ENCODE measurements at places on chromosomes 5 and 9.

DNA sequence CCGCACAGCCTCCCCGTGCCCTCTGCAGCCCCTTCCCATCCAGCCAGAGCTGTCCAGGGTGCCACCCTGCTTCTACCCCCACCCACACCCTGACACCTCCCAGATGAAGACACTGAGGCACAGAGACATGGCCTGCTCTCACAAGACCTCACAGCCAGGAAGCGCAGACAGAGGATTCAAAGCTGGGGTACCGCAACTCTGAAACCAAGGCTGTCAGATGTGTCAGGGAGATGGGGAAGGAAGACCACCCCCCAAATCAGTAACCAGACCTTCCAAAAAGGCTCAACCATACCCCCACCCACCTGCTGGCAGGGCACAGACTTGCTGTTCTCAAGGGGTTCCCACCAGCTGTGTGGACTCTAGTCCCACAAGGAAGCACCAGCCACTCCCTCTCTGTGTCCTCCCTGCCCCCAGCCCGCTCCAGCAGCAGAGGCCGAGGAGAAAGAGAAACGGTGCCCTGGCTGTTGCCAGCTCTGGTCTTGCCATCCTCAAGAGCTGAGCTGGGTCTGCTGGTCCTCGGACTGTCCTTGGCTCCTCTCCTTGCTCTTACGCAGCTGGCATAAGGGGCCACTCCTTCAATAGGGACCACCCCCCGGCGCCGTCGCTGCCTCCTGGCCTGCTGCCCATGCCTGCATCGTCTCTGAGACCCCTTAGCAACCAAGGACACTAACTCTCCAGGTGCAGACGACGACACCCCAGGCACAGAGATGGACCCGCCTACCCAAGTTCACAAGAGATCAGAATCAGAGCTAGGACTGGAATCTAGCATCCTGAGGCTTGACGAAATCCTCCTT lies 699 bp downstream of the AKNA start:
- no peak for DNase-seq

DNA sequence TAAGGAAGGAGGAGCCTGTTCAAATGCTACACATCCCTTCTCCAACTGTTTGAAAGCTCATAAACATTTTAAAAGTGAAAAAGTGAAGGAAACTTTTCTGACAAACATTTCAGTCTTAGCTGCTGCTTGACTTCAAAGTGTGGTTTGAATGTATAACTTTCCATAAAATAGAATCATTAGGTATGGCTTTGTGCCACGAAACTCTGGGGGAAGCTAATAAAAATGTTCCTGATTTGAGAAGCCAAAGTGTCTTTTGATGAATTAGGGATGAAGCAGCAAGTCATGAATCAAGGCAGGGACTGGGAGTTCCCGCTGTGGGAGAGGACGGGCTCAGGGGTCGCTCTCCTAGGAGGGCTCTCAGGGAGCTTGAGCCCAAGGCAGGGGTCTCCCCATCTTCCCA lies 15.3 kb downstream of the MVB12B start:
- peak; percentile 22 for DNase-seq

GRCh38 chr5:170334626-170335025 lies 37.0 kb upstream of the LCP2 start:
- DNase-seq = no peak

DNA sequence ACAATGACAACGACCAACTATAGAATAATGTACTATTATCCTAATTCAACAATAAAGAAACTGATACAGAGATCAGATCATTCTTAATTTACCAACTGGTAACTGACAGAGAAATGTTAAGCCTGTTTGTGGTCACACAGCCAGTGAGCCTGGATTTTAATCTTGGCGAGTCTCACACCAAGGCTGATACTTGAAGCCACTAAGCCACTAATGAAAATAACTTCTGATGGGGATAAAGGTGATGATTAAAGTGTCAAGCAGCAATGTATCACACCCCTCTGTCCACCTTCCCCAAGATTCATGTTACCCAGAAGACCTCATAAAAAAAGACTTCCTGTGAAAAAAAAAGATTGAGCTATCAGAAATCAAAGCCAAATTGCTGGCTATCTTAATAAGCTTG lies 350.5 kb downstream of the SPOCK1 start:
- no peak for DNase-seq

DNA sequence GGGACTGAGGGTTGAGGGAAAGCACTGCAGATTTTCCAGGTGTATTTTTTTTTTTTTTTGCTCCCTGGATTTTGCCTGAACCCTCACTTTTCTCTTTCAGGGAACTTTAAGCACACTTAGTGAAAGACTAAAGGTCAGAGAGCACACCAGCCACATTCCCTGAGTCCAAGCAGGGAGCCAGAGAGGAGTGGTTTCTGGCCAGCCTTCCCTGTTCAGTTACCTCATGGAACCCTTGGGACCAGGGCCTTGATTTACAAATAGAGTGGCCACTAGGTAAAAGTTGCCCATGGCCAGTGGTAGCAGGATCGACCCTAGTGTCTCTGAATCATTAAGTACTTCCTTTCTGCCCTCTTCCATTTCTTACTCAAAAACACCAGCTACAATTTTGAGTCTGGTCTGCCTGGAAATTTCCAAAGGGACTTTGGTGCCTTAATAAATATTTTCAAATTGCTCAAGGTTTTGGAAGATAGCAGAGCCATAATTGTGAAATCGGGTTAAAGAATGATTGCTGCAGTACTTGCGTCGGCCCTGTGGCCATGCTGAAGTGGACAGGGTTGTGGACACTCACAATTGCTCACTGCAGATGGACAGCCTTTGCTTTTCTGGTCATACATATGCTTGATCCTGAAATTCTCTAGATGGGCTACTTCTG lies 14.5 kb downstream of the PALM2AKAP2 start:
- no peak for DNase-seq

DNA sequence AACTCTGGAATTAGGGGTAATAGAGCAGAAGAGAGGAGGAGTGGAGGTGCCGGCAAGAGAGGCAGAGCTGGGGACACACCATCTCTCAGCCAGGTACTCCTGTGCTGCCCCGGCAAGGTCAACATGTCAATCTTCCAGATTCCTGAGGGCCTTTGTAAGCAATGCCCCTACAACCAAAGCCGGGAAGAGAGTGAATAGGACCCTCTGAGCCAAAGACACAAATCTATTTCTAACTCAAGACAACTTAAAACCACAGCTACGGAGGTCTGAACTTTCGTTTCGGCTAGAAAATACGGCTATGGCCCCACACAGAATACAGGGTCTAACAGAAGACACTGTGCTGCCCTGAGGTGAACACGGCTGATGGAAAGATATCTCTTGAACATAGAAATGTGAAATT lies 66.6 kb downstream of the SERINC5 start:
- no peak for DNase-seq

DNA sequence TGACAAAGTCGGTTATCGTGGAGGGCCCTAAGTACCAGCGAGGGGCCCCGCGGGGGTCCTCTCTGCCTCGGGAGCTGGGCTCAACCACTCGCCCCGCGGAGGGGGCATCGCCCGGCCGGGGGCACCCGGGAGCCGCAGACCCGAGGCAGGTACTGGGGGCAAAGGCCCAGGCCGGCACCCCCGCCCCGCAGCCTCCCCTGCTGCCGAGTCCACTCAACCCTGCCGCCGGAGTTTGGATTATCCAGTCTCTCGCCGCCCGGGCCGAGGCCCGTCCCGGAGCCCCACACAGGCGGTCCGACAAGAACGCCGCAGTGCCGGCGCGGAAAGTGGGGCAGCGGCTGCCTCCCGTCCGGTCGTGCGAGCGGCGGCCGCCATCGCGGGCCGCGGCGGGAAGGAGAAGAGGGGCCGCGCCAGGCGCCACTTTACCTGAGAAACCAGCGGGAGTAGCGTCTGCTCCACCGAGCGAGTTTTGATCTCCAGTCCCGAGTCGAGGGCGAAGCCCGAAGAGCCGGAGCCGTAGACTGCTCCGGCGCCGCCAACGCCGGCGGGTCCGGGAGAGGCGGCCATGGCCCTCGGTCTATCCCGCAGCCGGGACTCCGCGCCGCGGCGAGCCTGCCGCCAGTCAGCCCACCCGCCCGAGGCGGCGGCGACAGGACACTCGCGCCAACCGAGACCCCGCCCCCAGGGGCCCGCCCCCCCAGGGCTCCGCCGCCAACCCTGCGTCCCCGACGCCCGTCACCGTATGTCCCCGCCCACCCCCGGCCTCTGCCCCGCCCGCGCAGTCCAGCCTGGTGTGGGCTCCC lies at the start of gene CTNNAL1:
Gene CTNNAL1 (minus strand): TSS at position 624 of the 803 bp plus-strand sequence. CDS start 57 bp downstream, at position 567.
- DNase-seq = peak; percentile 98

GRCh38 chr5:171080186-171080938 lies 218.5 kb downstream of the RANBP17 start:
- DNase-seq = no peak

GRCh38 chr9:81787747-81788632 lies 98.6 kb upstream of the TLE1 start:
- DNase-seq = no peak

GRCh38 chr5:1868886-1869475 lies 13.7 kb downstream of the IRX4 start:
- no peak for DNase-seq

DNA sequence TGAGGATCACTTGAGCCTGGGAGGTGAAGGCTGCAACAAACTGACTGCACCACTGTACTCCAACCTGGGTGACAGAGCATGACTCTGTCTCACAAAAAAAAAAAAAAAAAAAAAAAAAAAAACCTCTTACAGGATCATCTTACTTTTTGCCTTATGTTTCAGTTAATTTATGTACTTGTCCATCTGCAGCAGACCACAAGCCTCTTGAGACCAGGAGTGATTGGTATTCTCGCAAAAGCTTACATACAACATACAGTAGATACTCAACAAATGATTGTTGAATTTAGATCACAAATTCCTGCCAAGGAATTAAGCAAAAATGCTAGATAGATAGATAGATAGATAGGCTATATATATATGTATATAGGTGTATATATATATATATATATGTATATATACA lies 12.4 kb downstream of the CEMIP2 start:
- no peak for DNase-seq

DNA sequence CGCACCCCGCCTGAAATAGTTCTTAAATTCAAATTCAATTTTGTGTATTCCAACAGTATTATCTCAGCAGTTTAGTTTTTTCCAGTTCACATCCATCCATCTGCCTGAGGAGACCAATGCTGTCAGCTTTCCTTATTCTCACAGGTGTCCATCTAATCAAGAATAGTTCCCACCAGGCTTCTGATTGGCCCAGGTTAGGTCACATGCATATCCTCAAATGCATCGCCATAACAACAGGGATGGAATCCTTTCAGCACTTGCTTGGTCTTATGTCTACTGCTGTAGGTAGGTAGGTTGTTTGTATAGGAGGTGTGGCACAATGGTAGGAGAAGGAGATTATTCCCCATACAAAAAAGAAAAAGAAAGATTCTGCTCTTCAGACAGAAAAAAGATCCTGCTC lies 91.2 kb downstream of the UBE2R2 start:
- no peak for DNase-seq

DNA sequence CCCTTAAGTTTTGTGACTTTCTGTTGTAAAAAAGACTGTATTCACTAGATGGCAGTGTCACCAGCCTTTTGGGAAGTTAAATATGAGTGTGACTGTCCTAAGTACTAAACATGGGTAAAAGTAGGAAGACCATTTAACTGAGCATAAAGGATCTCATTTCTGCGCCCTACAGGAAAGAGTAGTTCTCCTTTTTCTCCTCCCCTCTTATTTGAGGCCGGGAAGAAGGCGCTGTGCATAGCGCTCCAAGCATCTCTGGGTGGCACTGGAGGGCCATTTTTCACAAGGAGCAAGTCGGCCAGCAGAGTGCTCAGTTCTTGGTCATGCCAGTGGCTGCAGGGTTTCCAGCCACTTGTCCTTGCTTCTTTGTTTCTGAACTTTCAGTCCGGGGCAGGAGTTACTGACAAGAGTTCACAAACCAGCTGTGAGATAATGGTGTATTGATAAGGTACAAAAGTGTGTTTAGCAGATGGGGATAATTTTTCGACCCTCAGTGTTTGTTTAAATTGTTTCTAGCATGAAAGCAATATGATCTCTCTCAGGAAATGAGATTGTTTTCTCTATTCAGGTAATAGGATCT lies 227.6 kb upstream of the DMRT1 start:
- DNase-seq = peak; percentile 71

DNA sequence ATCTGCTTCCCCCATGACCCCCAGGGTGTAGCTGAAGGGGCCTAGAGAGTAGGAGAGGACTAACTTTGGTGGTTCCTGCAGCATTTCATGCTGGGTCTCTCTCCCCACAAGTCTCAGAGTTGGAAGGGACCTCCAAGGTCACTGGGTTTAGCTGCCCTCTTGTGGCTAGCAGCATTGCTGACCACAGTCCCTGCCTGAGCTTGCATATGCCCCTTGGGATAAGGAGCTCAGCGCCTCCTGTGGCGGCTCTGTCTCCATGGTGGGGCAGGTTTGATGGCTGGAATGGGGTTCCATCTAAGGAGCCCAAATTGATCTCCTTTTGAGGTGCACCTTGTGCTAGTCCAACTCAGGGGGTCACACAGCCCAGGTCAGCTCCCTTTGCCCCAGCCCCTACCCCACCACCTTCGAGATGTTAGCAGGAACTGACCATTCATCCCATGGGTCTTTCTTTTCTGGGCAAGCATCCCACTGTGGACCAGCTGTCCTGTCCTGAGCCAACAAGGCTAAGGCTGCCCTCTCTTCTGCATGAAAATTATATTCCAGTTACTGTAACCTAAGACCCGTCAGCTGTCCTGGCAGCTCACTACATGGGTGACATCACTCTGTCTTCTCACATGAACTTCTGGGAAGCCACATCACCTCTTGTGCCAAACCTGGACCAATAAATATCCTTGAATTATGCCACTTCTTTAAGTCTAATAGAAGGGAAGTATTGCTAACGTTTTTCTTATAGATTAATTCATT lies 196.2 kb downstream of the HSPA4 start:
- DNase-seq = no peak

DNA sequence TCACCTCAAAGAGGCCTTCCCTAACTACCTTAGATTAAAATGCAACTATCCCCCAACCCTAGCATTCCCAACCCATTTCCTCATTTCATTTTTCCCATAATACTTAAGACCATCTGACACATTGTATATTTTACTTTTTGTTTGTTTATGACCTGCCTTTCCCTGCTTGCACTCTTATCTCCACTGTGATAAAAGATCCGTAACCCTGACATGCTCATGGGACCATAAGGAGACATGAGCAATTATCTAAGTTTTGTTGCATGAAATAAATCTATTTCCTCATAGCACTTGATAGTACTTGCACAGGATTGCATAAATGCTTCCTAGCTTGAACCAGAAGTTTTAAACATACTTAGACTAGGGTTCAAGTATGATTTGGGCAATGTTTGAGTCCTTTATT lies 323.7 kb downstream of the NPR3 start:
- no peak for DNase-seq

- DNase-seq = no peak
These were observed 211.2 kb downstream of the GADD45G start for GRCh38 chr9:89815903-89816573.

DNA sequence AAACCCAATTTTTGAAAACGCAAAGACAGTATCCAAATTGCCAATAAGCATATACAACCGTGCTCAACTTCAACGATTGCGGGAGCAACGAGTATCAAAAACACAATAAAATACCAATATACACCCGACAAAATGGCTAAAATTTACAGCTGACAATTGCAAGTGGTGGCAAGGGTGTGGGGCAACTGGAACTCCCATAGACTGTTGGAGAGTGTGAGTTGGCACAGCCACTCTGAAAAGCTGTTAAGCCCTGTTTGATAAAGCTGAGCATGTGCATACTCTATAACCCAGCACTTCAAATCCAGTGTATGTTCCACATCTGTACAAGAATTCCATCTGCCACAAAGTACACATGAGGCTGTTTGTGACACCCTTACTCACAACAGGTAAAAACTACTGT lies 20.3 kb upstream of the NKD2 start:
- no peak for DNase-seq

GRCh38 chr9:110089681-110090370 lies 118.1 kb downstream of the C9orf152 start:
- no peak for DNase-seq

- DNase-seq = no peak
These were observed 48.8 kb upstream of the SLC25A51 start for GRCh38 chr9:37952731-37953130.

- DNase-seq = no peak
These were observed 114.5 kb downstream of the SLC25A46 start for GRCh38 chr5:110853267-110853666.
